Neural crest cell (in vitro differentiated cells): ENCODE measurements at places on chromosomes 5 and 9.

DNA sequence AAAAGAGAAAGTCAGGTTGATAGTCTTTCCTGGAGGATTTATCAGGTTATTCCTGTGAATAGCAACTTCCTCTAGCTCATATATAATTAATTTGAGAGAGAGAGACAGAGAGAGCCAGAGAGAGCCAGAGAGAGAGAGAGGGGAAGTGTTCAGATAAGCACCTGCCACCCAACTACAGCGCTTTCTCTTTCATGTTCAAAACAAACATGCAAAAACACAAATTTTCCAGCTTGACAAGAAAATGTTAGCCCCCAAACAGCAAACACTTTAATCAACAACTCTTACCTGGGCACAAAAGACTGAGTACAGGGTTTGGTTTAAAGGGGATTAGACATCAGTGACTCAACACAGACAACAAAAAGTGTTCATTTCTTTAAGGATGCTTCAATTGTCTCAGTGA is 61.7 kb upstream of the PLPP6 start:
- no peak for DNase-seq

DNA sequence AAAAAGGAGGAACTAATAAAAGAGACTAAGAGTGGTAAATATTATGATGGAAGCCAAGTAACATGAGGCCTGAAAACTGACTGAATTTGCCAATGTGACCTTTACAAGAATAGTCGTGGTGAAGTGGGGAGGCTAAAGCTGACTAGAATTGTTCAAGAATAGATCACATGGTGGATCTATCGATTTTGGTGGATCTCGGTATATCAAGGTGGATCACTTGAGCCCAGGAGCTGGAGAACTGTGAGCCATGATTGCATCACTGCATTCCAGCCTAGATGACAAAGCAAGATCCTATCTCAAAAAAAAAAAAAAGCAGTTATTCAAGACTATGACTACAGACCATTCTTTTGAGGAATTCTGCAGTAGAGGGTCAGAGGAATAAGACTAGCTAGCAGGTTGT is 15.1 kb downstream of the ERMP1 start:
- no peak for DNase-seq

GRCh38 chr5:107997338-107997980 is 326.7 kb upstream of the EFNA5 start:
- DNase-seq = no peak

DNA sequence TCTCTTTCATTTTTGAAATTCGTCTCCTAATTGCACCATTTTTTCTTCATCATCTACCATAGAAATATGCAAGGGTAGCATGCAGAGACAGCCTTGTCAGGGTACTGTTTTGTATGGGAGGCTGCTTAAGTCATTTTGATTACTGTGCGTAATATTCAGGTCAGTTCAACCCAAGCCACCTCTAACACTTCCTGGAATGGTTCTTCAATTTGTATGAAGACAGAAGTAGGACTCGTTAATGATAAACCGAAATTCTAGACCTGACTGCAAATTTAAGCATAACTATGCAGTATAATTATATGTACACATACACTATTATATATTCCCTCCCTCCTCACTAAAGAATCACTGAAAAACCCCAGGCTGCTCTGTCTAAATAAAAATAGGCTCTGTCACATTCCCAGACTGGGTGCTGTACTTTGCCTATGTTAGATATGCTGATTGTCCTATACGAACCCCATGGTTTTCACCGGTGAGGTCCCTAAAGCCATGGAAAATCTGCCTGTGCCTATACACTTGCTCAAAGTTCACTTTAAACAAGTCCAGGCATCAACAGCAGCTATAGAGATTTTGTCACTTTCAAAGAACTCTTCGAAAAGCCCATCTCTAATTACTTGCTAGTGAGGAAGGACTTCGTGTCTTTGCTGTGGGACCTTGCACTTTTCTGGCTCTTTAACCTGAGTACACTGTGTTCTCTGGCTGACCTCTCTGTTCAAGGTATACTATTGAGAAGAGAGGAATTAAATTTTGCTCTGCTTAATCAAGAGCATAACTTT is 352.1 kb upstream of the CD180 start:
- no peak for DNase-seq

GRCh38 chr5:180591311-180591887 is at the start of gene SCGB3A1:
TSS of gene SCGB3A1 (minus strand) at chr5:180591499. CDS start at chr5:180591462, 37 bp downstream.
- no peak for DNase-seq

- DNase-seq = no peak
These were observed 324.1 kb upstream of the TNC start for GRCh38 chr9:115442054-115442453.

DNA sequence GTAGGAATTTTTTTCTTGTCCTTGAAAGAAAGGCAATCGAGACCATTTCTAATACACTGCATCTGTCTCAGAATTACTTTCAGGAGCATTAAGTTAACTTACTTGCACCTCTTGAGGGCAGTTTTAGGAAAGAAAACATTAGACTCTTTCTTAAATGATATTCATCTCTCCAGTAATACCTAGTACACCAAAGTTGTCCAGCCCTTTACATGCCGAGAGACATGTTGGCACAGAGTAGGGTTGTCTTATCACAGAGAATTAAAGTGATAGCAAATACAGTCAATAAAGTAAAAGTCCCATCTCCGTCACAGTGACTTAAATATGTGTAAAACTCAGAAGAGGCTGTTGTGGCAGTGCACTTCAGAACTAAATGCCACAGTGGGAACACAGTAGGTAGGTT is 154.3 kb upstream of the KCNN2 start:
- no peak for DNase-seq

DNA sequence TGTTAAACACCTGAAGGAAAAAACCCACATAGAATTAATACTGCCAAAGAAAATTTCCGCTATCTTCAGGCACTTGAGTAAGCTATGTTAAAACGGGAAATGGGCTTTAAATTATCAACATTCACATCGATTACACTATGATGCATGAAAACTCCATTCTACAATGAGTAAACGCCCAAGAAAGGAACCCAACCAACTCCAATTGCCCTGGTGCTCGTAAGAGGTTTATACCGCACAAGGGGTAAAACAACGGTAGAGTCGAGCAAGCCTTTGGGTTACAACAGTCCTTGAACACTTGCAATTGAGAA is 1.0 kb downstream of the AGTPBP1 start:
- DNase-seq = no peak

- DNase-seq = no peak
These were observed 103.2 kb upstream of the ELL2 start for GRCh38 chr5:96064877-96065276.

DNA sequence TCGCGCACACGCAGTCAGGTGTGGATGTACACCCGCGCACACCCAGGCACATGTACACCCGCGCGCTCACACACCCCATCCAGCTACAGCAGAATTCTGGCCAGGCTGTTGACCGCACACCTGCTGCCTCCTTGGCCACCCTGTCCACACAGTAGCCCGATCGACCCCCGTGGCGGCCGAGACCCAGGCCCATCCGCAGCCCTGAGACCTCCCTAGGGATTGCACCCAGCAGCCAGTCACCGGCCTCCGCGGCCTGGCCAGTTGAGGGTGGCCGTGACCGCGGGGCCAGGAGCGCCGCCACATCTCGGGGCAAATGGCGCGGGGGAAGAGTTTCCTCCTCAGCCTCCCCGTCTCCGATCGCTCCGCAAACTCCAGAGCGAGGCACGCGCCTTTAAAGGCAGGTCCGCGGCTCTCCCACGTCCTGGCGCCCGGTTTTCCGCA is 774 bp upstream of the ADAMTS16 start:
- no peak for DNase-seq

- no peak for DNase-seq
These were observed 545.8 kb downstream of the CSNK1G3 start for GRCh38 chr5:124057724-124058231.

GRCh38 chr5:142107736-142108431 is 695 bp upstream of the NDFIP1 start:
- no peak for DNase-seq

DNA sequence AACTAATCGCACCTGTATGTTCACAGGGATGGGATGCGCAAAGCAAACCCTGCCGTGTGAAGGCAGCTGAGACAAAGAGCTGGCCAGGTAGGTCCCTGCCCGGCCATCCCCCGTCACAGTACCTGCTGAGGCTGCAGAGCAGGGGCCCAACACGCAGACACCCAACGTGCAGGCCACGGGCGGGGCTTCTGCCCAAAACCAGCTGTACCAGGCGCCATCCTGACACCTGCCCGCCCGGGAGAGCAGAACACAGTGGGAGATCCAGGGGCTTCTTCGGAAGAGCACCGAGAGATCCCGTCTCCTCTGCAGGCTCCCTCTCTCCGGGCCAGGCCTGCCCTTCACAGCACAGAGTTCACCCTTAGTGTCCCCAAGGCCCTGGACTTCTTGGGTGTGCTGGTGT is 28.4 kb downstream of the ABO start:
- no peak for DNase-seq

DNA sequence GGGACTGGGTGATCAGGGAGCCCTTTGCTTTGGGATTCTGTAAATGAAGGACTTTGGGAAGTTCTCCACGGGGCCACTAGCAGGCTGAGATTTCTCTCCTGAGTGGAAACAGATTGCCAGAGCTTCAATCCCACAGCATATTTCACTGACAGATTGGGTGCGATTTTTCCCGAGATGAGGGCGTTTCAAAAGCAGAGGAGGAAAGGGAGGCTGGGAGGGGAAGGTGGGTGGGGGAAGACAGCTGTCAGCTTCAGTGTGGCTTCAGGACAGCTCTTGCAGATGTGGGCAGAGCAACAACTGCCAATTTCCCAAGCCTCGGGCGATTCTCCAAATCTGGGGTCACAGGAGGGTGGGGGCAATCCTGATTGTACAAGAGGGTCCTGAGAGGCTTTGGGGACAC is 258.5 kb upstream of the ADRA1B start:
- DNase-seq = no peak

- no peak for DNase-seq
These were observed 14.3 kb downstream of the PTPA start for GRCh38 chr9:129125478-129125877.

GRCh38 chr9:133055788-133056420 is 5.9 kb upstream of the CEL start:
- DNase-seq = no peak

DNA sequence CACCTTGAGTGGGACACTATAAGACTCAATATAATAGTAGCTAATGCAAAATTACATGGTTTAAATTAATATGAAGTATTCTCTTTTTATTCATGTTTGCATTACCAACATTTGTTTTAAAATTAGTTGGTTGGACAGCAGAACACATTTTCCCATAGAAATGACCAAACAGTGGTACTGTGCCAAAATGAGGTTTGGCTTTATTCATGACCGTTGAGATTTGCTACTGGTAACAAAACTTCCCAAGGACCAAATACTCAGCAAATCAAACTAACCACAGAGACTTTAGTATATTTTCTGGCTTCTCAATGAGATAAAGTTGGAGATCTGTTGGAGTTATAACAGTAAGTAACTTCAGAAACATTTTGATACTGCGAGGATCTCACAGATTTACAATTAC is 637.8 kb upstream of the MEF2C start:
- DNase-seq = no peak

GRCh38 chr5:179607160-179607931 is 16.1 kb downstream of the HNRNPH1 start:
- DNase-seq = no peak

- DNase-seq = no peak
These were observed 168.5 kb downstream of the CPLANE1 start for GRCh38 chr5:37080697-37081096.

- DNase-seq = no peak
These were observed 1.2 kb upstream of the BTF3 start for GRCh38 chr5:73496984-73497457.

- no peak for DNase-seq
These were observed 385.5 kb upstream of the MEF2C start for GRCh38 chr5:89268460-89268859.

- no peak for DNase-seq
These were observed 1.1 kb upstream of the SMC2 start for GRCh38 chr9:104092875-104093600.

DNA sequence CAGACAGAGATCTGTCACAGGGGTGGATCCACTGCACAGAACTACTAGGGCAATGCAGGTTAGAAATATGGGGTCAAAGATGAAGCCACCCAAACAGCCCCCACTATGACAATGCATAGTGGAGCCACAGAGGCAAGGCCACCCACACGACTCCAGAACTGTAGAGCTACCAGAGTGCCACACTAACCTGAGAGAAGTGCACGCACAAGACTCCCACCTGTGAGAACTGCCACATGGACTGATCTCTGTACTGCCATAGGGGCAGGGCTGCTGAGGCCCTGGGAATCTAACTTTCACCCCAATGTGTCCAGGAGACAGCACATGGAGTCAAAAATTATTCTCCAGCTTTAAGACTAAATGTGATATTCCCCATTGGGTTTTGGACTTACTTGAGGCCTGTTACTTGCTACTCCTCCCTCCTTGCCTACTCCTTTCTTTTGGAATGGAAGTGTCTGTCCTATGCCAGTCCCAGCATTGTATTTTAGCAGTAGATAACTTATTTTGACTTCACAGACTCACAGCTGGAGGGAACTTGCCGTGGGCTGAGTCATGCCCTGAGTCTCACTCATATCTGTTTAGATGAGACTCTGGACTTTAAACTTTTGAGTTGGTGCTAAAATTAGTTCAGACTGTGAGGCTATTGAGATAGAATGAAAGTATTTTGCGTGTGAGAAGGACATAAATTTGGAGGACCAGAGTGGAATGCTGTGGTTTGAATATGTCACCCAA is 853.3 kb downstream of the MAT2B start:
- DNase-seq = no peak

DNA sequence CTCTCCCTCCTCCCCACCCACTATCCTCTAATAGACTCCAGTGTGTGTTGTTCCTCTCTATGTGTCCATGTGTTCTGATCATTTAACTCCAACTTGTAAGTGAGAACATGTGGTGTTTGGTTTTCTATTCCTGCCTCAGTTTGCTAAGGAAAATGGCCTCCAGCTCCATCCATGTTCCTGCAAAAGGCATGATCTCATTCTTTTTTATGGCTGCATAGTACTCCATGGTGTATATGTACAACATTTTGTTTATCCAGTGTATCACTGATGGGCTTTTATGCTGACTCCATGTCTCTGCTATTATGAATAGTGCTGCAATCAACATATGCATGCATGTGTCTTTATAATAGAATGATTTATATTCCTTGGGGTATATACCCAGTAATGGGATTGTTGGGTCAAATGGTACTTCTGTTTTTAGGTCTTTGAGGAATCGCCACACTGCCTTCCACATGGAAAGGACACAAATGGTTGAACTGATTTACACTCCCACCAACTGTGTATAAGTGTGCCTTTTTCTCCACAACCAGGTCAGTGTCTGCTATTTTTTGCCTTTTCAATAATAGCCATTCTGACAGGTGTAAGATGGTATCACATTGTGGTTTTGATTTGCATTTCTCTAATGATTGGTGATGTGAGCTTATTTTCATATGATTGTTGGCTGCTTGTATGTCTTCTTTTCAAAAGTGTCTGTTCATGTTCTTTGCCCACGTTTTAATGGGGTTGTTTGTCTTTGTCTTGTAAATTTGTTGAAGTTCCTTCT is 96.5 kb upstream of the DAB2 start:
- no peak for DNase-seq

- DNase-seq = no peak
These were observed 39.5 kb downstream of the MEGF10 start for GRCh38 chr5:127330116-127330515.
